Pons (tissue), 1 donor: ENCODE measurements at places on chromosomes 3 and 15.

DNA sequence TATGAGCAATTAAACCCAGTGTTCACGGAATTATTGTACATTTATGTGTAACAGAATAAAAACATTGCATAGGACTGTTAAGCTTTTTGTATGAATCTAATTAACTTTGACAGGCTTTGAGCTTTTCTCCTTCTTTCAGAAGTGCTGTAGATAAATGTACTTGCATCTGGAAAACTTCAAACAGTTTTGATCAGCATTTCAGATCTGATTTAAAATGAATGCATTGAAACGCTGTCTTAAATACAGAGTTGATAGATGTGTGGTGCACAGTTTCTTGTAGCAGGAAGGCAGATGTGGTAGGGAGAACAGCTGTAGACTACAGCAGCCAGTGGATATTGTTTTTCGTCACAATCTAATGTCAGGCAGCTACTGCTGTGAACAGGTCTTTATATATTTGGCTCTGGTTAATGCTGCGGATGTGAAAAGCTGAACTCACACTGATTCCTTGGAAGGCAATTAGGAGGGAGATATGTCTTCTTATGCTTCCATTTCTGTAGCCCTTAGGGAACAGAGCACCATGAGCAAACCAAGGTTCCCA is 193.8 kb upstream of the GOLIM4 start:
- DNase-seq, result no peak

DNA sequence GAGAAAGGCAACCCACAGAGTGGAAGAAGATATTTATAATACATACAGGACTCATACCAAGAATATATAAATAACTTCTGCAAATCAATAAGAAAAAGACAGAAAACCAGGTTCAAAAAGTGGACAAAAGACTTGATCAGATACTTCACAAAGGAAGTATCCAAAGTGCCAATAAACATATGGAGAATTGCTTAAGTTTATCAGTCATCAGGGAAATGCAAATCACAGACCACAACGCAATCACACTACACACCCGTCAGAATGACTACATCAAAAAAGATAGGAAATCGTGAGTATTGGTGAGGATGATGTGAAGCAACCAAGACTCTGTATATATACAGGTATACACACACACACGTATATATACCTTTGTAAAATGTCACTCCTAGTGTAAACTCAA is 180.6 kb downstream of the FAM43A start:
- no peak for DNase-seq

- no peak for DNase-seq
These were observed 19.4 kb downstream of the IFT57 start for GRCh38 chr3:108202834-108203233.

GRCh38 chr3:126347543-126348161 is 9.6 kb downstream of the KLF15 start:
- DNase-seq, result no peak

- no peak for DNase-seq
These were observed 1.8 kb upstream of the MYL3 start for GRCh38 chr3:46865031-46865507.

- DNase-seq, result no peak
These were observed 67.8 kb upstream of the PLSCR5 start for GRCh38 chr3:146672941-146673340.

- no peak for DNase-seq
These were observed 18.4 kb upstream of the ALCAM start for GRCh38 chr3:105348307-105348706.

- DNase-seq, result no peak
These were observed 87.0 kb upstream of the LMOD3 start for GRCh38 chr3:69209413-69209812.

DNA sequence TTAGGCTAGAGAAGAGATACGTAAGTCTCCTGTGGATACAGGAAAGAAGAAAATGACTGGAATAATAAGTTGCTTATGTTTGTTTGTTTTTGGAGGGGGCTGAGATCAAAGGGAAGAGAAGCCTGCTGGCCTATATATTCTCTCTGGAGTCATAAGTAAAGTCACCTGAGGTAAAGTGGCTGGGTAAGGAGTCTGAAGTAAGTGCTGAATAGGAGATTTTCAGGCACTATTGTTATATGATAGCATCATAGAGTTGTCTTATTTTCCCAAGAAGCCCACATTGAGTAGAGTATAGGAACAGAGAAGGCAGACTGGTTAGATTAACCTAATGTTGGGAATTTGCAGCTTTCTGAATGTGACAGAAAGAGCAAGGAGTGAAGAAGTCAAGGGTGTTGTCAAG is 10.7 kb downstream of the TBC1D23 start:
- no peak for DNase-seq

- DNase-seq, result no peak
These were observed 147.9 kb upstream of the DPH6 start for GRCh38 chr15:35693886-35694285.

GRCh38 chr3:52520716-52521487 is 12.8 kb downstream of the NT5DC2 start:
- DNase-seq, result no peak

- no peak for DNase-seq
These were observed 127.0 kb upstream of the CCDC54 start for GRCh38 chr3:107250221-107250620.

- DNase-seq, result no peak
These were observed 594 bp downstream of the CRELD1 start for GRCh38 chr3:9934235-9934621.

DNA sequence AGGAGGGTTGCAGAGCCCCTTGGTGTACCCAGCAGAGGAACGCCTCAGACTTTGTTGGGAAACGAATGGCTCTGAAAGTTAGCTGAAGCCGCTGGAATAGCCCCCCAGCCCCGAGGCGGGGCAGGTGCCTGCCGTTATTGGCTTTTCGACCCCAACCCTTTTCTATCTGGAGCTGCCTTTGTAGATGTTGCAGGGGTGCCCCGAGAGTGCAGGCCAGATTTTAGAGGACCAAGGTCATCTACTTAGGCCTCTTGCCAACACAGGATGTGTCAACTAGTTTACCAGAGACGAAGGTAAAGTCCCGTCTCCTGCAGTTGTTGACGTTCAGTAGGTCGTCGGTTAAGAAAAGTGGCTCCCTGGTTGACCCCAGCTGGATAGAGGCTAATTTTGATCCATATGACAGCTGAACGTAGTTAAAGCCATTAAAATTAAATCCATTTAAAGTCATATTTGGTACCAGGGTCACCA is 579 bp upstream of the UBE3A start:
- no peak for DNase-seq

DNA sequence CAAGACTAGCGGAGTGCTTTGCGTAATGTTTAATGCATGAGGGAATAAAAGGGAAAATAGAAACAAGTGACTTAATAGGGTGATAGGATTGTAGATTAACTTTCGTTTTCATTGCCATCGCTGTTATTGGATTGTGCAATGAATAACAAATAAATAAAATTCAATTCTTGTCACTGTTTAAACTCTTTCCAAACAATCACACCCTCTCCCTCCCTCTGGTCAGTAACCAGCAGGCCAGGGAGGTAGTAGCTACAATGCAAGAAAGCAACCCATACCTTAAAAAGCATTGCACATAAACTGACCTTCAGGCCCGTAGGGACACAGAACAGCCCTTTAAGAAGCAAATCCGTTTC is 705 bp upstream of the TFRC start:
- peak; percentile 57 for DNase-seq

- DNase-seq, result no peak
These were observed 17.8 kb downstream of the PRICKLE2 start for GRCh38 chr3:64207289-64208080.

DNA sequence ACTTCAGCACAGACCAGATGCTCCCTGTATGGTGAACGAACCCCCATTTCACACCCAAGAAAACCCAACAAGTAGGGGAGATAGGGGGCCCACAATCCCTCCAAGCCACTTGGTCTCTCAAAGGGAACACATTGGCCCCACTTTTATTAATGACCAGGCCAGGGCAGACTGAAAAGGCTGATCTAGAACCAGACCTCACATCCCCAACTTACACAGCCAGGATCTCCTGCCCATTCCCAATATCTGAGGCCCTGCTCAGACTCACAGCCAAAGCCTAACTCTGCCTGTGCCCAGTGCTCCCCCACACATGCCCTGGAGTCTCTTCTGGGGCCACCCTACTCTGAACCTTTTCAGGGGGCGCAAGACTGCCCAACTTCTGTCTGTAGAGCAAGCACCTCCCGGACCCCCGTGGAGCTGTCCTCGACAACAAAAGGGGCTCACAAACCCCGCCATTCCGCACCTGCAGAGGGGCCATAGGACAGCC is 1.8 kb downstream of the PLXNB1 start:
- DNase-seq, result no peak

- DNase-seq, result no peak
These were observed 919.9 kb downstream of the NAALADL2 start for GRCh38 chr3:175778994-175779393.

DNA sequence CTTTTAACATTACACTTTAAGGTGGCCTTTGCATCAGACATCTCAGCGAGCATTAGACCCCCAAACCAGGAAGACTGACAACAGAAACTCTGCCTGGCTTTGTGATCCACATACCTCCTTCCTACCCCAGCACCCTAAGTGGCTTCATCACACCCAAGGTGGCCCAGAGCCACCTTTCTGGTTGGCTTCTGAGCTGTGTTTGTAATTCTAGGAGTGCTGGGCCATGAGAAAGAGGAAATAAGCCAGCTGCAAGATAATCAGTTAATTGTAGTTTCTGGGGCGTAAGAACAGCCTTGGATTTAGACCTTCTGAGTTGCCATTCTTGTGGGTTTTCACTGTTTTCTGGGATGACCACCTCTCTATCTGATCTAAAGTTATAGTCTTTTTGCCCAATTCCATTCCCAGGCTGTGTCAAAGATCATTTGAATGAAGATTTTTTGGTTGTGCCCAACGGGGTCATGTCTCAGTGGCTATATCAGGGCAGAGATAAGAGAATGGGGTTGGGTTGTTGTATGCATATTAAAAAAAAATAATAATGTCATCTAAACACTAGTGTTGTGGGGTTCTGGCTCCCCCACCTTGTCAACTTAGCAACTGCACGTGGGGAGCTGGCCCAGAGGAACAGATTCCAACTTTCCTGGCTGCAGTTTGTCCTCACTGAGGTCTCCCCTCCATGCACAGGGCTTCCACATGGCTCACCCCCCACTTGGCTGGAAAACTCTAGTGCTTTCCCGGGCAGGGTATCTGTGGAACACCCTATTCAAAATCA is 234.8 kb upstream of the WNT5A start:
- DNase-seq, result no peak

DNA sequence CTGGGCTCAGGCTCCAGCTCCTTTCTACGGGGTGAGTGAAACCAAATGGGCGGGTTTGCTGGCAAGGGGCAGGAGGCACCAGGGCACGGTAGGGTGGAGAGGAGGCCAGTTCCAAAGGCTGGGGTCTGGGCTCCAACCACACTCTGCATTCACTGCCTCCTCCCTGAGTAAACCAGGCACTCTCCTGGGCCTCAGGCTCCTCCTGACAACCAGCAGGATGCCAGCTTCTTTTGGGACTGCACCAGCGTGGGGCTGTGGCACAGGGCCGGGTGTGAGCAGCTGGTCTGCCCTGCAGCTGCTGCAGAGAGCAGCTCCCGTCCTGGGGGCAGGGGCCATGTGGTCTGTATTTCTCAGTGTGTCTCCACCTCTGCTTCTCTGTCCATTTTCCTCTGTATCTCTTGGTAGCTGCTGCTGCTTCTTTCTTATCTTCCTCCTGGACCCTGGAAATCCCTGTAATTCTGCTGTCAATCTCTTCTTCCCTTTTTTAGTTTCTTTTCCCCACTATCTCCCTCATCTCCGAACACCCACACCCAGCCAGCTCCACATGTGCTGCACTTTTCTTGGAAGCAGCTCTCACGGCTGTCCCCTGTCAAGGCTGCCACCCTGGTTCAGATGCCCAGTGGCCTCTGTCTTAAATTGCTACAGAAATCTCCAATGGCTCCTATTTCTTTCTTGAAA is 54.9 kb upstream of the TBC1D21 start:
- no peak for DNase-seq

- no peak for DNase-seq
These were observed 133.0 kb downstream of the ASB7 start for GRCh38 chr15:100735129-100736053.

DNA sequence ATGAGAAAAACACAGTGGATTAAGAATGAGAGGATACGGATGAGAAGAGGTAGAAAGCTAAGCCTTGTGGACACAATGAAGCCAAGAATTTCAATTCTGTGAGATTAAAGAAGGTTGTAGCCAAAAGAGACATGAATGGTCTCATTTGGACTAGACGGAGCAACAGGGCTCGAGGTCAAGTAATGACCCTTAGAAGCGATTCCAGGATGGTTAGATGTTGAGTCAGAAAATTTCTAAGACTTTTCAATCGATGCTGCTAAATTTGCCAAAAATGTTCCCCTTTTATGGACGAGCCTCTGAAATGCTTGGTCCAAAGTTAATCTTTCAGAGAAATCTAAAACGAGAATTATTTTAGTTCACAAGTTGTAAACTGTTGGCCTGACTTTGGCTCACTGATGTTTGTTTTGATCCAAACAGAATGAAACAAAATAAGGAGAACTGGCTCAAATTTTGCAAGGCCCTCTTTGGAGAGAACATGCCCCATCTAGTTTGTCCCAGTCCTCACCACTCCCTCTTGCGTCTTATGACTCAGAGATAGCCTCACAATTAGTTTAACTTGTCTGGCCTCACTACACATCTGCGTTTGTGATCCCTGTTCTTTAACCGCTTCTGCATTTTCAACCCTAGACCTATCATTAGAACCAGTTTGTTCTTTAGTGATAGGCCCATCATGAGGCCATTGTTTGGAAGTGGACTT is 235.5 kb downstream of the PDZRN3 start:
- DNase-seq, result no peak

- DNase-seq, result no peak
These were observed 18.5 kb downstream of the SEC11A start for GRCh38 chr15:84697236-84697990.

DNA sequence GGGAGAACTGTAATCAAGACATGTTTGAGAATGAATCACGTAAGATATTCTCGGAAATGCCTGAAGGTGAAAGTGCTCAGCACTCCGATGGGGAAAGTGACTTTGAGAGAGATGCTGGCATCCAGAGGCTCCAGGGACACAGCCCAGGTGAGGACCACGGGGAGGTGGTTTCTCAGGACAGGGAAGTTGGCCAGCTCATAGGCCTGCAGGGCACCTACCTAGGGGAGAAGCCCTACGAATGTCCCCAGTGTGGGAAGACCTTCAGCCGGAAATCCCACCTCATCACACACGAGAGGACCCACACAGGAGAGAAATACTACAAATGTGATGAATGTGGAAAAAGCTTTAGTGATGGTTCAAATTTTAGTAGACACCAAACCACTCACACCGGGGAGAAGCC is 19.8 kb downstream of the ZSCAN2 start:
- no peak for DNase-seq

GRCh38 chr15:84797212-84797611 is 19.9 kb upstream of the ALPK3 start:
- no peak for DNase-seq

DNA sequence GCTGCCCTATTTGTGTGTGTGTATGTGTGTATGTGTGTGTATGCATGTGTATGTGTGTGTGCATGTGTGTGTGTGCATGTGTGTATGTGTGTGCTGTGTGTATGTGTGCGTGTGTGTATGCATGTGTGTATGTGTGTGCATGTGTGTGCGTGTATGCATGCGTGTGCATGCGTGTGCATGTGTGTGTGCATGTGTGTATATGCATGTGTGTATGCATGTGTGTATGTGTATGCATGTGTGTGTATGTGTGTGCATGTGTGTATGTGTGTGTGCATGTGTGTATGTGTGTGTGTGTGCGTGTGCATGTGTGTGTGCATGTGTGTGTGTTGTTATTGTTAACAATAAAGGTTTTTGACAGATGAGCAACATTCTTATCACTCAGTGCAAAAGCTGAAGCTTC is 110.8 kb upstream of the HES1 start:
- no peak for DNase-seq

- DNase-seq, result peak; percentile 90
These were observed 32.9 kb downstream of the CD200R1L start for GRCh38 chr3:112813723-112814171.

- DNase-seq, result no peak
These were observed 411.1 kb upstream of the RGMA start for GRCh38 chr15:93500155-93500554.
